ENCODE measurements at places on chromosomes 6 and 20.

DNA sequence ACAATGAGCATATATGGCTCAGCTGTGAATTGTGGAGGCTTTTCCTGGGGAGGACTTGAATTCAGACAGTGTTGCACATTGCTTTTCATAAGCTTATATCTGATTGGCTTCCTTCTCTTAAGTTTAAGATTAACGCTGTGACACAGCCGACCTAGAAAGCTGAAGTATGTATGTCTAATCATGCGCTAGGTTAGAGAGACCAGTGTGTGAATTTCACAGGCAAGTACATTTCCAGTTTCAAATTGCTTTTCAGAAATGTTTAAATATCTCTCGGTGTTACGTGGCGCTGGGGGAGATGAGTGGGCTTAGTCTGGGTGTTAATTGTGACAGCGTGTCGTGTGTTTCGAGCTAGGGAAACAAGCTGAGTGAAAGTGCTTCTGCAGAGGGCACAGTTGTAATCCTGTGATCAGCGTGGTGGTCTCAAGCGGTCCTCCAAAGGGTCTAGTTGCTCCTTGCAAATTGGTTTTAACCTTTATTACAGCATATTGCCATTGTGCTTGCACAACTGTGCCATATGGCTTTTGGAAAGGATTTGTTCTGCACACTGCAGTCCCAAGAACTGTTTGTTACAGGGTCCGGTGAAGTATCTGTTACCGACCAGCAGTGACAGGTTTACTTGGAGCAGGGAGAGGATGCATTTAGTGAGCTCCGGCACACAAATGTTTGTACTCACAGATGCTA lies 166.6 kb downstream of the SASH1 start:
- H3K4me1 ChIP-seq = peaks cover 51% of the 10 kb centered on the region
- peaks cover 9% of the 10 kb centered on the region for H3K36me3 ChIP-seq
- peak overlapping the region; percentile 90 for H3K4me3 ChIP-seq
- DNase-seq = no peak

DNA sequence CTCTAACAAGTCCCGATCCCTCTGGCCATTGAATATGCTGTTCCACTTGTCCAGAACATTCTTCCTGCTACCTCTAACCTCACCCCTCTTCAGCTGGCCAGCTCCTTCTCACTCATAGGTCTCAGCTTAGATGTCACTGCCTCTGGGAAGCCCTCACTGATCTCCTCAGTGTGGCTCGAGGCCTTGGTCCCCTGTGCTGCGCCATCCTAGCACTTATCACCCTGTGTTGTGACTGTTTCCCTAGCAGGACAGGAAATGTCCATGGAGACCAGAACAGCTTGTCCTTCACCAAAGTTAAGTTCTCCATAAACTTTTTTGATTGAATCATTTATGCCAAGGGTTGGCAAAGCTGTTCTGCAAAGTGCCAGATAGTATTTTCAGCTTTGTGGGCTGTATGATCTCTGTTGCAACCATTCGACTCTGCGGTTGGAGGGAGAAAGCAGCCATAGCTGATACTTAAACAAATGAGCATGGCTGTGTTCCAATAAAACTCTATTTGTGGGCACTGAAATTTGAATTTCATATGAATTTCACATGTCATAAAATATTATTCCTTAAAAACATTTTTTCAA lies 6.5 kb upstream of the BNIP5 start:
- no peaks in the 10 kb centered on the region for H3K36me3 ChIP-seq
- H3K27me3 ChIP-seq = peaks cover 17% of the 10 kb centered on the region

GRCh38 chr6:37092923-37093727 lies 76.8 kb upstream of the PIM1 start:
- H3K27ac ChIP-seq = no peak overlapping the region
- no peak for DNase-seq
- H3K4me1 ChIP-seq = no peaks in the 10 kb centered on the region
- H3K4me3 ChIP-seq = no peak overlapping the region

GRCh38 chr6:41561416-41561815 lies 15.2 kb downstream of the FOXP4 start:
- H3K27me3 ChIP-seq = no peaks in the 10 kb centered on the region
- H3K4me1 ChIP-seq = peaks cover 58% of the 10 kb centered on the region
- no peak for DNase-seq
- H3K36me3 ChIP-seq = peaks cover 13% of the 10 kb centered on the region

GRCh38 chr6:147973806-147974205 lies 368.8 kb upstream of the SASH1 start:
- no peaks in the 10 kb centered on the region for H3K27me3 ChIP-seq
- H3K4me1 ChIP-seq = peaks cover 7% of the 10 kb centered on the region
- no peak for DNase-seq
- peaks cover 3% of the 10 kb centered on the region for H3K36me3 ChIP-seq
- H3K4me3 ChIP-seq = no peak overlapping the region

DNA sequence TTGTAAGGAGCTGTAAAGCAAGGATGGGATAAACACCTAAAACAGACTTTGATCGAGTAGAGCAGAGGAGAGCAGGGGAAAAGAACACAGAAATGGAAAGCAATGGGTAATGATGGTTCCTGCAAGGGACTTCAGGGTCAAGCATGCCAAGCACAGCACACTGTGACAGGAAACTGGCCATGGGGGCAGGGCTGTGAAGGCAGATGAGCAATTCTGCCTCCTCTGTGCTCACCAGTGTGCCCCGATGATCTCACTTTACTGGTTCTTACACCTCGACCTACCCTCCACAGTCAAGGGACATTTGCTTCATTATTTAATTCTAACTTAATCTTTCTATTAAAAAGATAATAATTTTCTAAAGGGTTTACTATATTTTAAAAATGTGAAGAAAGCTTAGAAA lies 21.6 kb upstream of the MYB start:
- H3K4me1 ChIP-seq = no peaks in the 10 kb centered on the region
- DNase-seq = no peak
- no peaks in the 10 kb centered on the region for H3K27me3 ChIP-seq
